NCI-H2081 treated with DMSO at 0.1 percent for 48 hours (cell line): ENCODE measurements at places on chromosomes 3 and 15.

DNA sequence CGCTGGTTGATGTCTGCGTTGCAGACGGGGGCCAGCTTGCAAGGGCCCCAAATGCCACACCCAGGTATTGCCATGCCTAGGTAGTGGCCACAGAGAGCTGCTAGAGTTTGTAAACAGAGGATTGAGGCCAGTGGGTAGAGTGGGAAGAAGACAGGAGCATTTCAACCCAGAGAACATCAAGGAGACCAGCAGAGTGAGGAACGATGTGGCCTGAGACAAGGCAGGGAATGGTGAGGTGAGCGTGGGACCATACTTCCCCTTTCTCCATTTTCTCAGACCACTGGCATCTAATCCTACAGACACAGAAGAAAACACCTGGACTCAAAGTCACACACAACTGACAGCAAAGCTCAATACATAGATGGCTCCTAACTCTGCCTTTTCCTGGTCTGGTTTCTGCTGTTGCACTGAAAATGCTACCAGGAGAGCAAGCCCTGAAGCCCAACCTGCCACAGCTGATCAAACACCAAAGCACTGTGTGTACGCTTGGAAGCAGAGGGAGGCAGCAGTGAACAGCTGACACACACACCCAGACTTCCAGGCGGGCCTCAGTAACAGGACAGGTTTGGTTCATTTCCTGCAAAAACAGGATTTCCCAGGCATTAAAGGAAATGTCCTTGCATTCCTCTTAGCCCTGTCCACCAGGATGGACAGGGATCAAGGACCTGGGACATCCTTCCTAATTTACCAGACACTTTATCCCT lies 1.6 kb downstream of the FAM174B start:
- peak; percentile 67 for DNase-seq

GRCh38 chr15:47473832-47474231 lies 243.5 kb upstream of the SEMA6D start:
- DNase-seq: no peak

DNA sequence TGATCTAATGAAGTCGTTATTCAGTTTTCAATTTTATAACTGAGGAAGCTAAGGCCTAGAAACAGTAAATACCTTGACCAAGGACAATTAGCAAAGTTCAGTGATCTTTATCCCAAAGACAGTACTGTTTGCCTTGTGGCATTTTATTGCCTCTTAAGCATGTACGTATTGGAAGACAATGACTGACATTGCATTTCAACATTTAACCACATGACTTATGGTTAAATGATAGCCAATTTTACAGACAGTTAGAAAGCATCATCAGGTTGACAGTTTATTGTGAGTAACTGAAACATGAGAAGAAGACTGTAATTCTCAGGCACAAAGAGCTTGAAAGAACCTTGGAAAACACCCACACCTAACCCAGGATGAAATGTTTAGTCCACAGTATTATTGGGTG lies 390.8 kb upstream of the ZNF385D start:
- DNase-seq: no peak

- DNase-seq: no peak
Measured at GRCh38 chr3:97763586-97764406, 762 bp upstream of the ARL6 start.

- DNase-seq: peak; percentile 39
Measured at GRCh38 chr3:39000008-39000450, 51.7 kb downstream of the SCN11A start.

DNA sequence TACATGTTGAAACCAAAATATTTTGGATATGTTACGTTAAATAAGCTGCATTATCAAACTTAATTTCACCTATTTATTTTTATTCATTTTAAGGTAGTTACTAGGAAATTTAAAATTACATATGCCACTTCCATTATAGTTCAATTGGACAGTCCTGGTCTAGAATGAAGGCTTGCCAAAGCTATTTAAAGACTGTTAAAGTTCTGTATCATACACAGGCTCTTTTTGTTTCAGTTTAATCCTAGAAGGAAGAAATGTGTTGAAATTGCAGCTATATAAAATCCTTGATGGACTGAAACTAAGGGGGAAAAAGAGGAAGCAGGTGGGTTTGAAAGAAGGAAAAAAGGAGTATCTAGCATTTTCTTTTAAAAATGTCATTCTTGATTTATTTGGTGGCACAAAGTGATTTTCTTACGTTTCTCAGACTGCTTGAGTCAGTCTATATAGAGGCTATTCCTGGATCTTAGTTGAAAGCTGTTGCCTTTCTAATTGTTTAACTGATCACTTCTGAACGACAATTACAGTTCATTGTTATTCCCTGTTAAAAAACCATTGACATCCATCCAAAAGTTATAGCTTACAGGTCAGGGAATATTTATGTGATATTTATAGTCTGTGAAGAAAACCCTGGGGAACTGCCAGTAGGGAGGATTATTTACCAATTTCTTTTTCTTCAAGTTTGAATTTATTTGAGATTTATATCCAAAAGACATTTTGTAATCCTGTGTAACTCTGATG lies 195.0 kb downstream of the RORA start:
- DNase-seq: no peak

DNA sequence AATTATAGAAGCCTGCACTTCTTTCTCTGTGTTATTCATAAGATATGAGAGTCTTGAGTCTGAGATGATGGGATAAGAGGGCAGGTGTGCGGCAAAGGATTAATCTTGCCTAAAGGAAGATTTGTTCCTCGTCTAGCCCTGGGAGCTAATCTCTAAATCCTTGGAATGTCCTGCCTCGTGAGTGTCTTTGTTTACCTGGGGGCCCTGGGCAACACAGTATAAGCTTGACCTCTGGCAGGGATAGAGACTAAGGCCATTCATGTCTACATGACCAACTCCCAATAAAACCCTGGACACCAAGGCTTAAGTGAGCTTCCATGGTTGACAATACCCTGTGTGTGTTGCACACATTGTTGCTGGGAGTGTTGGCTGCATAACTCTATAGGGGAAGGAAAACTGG lies 3.2 kb upstream of the AGBL1 start:
- no peak for DNase-seq

- no peak for DNase-seq
Measured at GRCh38 chr3:99013777-99014315, 112.4 kb upstream of the DCBLD2 start.

GRCh38 chr15:68278345-68278594 lies 725 bp downstream of the FEM1B start:
- DNase-seq: no peak

GRCh38 chr3:49484471-49484870 lies 14.4 kb downstream of the DAG1 start:
- DNase-seq: no peak

DNA sequence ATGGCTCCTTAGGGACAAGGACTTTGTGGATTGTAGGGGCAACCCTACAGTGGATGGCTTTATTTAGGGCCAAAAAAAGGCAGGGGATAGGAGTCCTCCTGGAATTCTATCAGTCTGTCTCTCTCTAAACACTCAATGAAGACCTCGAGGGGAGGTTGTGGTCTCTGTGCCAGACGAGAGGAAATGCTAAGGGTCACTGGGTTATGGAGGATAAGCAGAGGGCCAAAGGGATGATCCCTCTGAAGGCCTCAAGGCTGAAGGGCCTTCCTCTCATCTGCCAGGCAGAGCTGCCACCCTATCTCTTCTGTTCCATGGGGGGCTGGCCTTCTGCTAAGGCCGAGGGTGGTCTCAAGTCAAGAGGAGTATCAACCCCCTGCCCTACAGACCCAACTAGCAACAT lies 27.0 kb downstream of the PLXNB1 start:
- DNase-seq: no peak

- no peak for DNase-seq
Measured at GRCh38 chr3:112366522-112366921, 33.6 kb downstream of the CD200 start.

DNA sequence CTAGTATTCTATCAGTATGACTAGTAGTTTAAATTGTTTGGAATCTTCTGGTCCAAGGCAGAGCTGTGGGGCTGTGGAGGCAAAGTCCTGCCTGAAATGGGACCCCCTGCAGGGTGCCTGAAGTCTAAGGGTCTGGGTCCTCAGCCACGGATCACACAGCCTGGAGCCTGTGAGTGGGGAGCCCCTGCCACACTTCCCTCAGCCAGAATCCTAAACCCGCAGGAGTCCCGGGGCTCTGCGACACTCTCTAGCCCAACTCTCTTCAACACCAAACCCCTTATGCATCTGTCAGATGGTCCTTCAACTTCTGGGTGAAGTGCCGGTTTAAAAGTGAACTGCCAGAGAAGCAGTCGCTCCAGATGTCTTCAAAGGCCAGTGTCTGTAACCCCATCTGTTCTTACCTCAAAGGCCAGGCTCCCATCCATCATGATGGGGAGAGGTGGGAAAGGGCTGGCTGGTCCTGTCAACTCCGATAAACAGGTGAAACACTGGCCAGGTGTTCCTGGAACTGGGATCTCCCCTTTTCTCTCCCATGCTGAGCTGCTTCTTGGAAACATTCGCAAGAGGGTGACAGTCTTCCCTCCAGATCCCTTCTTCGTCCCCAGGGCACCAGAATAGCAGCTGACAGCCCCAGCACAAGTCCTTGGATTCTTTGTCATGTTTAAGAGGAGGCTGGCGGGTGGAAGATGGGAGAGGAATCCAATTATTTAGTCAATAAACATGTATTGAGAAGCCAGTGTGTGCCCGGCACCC lies 45.6 kb downstream of the CPN2 start:
- DNase-seq: no peak

DNA sequence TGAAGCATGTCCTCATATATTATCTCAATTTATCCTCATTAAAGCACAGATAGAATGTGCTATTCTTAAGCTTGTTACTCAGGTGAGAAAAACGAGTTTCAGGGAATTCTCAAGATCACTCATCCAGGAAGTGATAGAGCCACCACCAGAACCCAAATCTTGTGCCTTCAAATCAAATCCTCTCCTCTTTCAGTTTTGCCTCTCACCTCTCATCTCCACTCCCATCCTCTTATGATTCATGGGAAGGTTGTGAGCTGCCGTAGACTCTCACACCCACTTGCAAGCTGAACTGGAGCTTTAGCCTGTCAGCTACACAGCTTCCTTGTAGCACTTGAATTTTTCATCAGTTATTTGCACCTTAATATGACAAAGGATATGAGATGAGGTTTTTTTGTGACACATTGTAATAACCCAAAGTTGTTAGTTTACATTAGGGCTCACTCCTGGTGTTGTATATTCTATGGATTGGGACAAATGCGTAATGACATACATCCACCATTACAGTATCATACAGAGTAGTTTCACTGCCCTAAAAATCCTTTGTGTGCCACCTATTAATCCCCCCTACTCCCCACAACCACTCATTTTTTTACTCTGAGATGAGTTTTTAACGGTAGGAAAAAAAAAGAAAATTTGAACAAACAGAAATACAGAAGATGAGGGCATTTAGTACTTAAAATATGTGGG lies 25.7 kb downstream of the GPR15 start:
- DNase-seq: no peak

- DNase-seq: no peak
Measured at GRCh38 chr15:88426304-88426703, 40.9 kb downstream of the MRPL46 start.

DNA sequence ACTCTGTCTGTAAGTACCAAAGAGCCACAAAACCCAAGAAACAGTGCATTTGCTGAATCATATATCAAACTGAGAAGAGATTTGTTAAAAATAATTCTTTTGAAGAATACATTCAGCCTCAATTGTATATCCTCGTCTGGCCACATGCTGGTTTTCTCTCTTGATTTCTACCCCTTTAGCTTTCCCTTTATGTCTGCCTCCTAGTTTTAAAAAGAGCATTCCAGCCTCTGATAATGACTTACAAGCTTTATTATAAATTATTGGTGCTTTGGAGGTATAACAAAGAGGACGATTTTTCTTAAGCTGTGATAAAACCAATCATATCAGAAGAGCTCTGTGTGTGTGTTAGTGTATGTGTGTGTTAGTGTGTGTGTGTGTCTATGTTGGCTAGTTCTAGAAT lies 70.4 kb upstream of the ROBO2 start:
- no peak for DNase-seq

- no peak for DNase-seq
Measured at GRCh38 chr15:43144512-43144911, 11.1 kb downstream of the TMEM62 start.
